ENCODE measurements at places on chromosomes 2 and 18. TPM values are rescaled to one million over a fixed set of nuclear protein-coding genes. Genes with fewer than 3 reads are reported as not detected.

The KCNS3 gene
- polyA plus RNA-seq, result 9.2 TPM

The PAIP2B gene
- 21.6 TPM for polyA plus RNA-seq

The NT5C1B gene
- polyA plus RNA-seq, result 1.5 TPM

The WBP1 gene
- polyA plus RNA-seq, result 94.7 TPM

The OR6B2 gene
- polyA plus RNA-seq, result not detected

The SIX2 gene
- 22.6 TPM for polyA plus RNA-seq

The TMEM37 gene
- polyA plus RNA-seq, result 54.8 TPM

The AQP12A gene
- not detected for polyA plus RNA-seq

The SLC9A2 gene
- polyA plus RNA-seq, result 8.0 TPM

The ABCB11 gene
- 0.10 TPM for polyA plus RNA-seq

The OTOS gene
- not detected for polyA plus RNA-seq

The MYL1 gene
- not detected for polyA plus RNA-seq

The IHH gene
- 1.7 TPM for polyA plus RNA-seq

The ZEB2 gene
- 120 TPM for polyA plus RNA-seq

Measured in left kidney (tissue), 8 donors.